NCI-H774 (cell line): ENCODE measurements at places on chromosomes 4 and X.

DNA sequence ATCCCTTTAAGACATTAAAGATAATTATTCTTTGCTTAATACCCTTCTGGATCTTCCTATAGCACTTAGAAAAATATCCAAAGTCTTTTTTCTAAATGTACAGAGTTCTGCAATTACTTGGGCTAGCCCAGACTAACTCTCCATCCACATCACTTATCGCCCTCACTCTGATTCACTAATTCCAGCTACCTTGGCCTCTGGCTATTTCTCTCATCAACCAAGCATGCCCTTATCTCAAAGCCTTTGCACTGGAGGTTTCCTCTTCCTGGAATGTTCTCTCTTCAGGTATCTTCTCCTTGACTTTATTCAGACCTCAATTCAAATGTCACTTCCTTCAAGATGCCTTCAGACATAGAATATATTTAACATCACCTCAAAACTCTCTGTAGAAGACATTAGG, 345.1 kb upstream of the SMIM31 start:
- no peak for DNase-seq

DNA sequence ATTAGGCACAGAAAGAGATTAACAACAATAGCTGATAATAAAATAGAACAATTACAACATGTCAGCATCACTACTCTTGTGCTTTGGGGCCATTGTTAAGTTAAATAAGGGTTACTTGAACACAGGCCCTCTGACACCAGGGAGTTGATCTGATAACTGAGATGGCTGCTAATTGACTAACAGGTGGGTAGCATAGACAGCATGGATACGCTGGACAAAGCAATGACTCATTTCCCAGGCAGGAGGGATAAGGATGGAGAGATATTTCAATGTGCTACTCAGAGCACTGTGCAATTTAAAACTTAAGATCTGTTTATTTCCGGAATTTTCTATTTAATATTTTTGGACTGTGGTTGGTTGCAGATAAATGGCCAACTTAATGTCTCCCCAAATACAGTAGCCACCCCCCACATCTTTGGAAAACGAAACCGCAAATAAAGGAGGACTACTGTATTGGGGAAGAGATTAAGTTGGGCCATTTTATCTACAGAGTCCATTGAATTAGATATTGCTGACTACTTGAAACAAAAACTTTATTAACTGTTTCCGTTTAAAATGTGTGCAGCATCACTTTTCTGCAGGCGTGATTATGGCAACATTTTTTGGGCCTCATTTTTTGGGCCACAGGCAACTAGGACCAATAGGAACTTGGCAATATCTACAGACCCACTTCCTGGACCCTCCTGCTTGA, 200.6 kb upstream of the KLF3 start:
- DNase-seq = no peak

DNA sequence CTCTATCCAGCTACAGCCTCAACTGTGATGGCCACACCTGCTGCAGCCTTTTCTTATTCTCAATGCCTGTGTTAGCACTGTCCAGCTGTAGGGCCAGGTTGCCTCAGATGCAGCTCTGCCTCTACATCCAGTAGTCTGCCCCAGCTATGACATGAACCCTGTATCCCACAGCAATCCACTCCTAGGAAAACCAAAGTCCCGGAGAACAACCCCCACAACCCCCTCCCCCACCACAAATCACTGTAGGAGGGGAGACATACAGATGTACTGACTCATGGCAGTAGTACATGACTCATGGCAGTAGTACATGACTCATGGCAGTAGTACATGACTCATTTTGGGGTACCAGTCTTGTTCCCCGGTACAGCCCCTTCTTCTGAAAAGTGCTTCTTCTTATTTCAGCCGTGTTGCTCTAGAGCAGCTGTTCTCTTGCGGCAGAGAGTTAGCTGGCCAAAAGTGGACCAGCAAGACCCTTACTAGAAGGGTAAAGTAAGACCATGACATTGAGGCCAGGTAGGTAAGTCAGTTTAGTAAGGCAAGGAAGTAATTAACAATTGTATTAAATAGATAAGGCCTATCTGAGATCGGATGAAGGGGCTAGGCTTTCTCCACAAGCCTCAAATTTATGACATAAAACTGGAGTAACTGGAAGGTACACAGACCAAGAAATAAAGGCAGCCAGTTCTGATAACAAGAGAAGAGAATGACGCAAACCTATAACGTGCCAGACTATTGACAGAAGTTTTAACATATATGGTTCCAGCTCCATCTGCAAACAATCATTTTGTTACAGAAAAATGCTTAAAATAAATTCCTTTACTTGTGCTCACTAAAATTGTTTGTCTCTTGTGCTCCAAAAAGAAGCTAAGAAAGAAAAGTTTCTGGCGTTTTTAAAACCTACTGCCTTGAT, 221.4 kb downstream of the TACR3 start:
- no peak for DNase-seq

- DNase-seq = no peak
Observed at GRCh38 chr4:135319685-135320084, 1118.1 kb upstream of the PABPC4L start.

GRCh38 chr4:87011340-87012034, 76.7 kb downstream of the AFF1 start:
- DNase-seq = no peak

DNA sequence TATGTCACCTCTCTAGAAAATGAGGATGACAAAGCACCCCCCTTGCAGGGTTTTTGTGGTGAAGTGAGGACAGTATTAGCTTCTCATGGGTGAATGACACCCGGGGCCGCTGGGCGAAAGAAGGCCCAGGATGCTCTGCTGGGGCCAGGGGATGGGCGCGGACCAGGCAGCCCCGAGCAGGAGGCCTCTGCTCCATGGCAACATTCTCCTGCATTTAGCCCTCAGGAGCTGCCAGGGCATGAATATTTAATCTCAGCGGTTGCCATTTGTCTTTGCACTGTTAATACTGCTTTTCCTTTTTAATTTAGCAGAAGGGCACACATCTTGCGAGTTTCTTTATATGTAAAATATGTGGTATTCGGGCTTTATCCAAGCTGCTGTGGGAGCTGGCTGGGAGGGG, 30.3 kb upstream of the PSAPL1 start:
- no peak for DNase-seq

- no peak for DNase-seq
Observed at GRCh38 chrX:29477878-29478277, 737.5 kb upstream of the MAGEB2 start.

DNA sequence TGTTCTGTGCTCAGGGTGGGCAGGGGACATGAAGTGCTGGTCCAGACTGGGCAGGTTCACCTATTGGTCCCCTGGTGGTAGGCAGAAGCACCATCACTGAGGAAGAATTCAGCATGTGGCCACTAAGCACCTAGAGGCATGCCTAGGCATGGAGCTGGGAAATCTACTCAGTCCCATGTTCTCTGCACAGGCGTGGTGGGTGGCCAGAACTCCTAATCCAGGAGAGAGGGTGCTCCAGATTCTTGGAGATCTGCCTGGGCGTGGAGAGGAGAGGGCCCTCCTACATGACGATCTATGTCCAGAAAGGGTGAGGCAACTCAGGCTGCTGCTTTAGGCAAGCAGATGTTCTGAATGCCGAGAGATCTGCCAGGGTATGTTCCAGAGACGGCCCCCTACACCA, 44.6 kb upstream of the MAGEC2 start:
- DNase-seq = no peak

DNA sequence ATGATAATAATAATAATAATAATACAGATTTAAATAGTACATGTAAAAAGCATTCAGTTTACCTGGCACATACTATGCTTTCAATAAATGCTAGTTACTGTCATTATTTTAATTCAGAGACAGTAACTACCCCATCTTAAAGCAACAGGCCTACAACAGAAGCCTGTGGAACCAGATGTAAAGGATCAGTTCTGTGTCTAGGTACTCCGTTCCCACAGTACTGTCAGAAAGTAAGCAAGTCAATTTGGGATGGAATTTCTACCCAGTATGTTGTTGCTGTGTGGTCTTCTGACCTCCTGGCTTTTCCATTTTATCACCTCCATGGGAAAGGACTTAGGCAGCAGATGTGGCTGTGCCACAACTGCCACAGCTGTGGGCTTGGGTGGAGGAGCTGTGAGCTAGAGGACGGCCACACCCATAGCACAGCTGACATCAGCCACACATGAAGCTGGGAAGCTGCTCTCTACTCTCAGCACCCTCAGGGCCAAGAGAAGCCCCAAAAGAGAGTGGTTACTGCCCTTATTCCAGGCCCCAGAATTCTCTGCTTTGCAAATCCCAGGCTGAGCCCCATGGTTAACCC, 102.8 kb downstream of the CBR4 start:
- no peak for DNase-seq

DNA sequence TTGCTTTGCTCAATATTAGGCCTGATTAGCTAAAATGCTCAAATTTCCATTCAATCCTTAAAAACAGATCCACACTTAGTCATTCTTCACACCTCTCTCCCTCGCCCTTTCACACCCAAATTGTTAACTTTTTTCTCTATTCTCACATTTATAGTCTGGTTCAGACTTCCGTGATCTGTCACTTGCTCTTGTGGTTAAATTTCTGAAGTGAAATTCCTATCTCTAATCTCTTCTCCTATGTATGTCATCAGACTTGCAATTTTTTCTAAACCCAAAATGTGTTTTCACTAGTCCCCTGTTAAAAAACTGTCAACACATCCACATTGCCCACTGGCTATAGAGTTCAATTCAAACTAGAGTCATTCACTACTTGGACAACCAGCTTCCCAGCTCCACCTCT, 63.2 kb downstream of the SNCA start:
- DNase-seq = no peak

GRCh38 chr4:1843852-1844251, 12.1 kb downstream of the LETM1 start:
- DNase-seq = no peak

- no peak for DNase-seq
Observed at GRCh38 chr4:183400035-183400434, 44.4 kb upstream of the CDKN2AIP start.

DNA sequence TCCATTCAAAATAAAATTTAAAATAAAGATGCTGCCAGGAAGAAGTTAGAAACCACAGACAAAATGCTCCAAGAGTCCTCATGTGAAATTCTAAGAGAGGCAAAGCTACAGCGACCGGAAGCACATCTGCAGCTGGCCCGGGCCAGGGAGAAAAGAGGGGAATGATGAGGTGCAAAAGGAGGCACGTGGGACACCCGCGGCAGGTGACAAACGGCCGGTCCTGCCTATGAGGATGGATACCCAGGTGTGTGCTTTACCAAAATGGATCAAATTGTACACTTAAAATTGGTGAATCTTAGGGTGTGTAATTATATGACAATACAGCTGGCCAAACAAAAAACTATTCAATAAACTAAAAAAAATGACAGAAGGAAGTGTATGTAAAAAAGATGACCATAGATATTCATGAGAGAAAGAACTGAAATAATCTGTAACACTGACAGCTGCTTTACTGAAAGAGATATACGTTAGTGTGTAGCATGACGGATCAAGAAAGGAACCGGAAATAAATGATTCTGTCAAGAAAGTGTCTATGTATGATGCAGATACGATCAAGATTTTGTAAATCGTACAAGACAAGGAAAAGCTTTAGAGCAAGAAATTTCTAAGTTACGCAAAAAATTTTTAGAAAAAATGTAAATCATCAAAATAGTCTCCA, 29.5 kb downstream of the PPP2R3B start:
- no peak for DNase-seq

DNA sequence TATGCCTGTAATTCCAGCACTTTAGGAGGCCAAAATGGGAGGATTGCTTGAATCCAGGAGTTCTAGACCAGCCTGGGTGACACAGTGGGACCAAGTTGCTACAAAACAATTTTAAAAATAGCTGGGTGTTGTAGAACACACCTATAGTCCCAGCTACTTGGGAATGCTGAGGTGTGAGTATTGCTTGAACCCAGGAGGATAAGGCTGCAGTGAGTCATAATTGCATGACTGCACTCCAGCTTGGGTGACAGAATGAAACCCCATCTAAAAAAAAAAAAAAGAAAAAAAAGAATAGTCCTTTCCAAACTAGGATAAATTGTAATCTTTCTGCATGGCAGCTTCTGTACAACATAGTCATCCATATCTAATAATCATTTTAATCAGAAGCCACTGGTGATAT, 270.1 kb upstream of the INTU start:
- no peak for DNase-seq

GRCh38 chr4:127959794-127960193, 5.2 kb downstream of the MFSD8 start:
- no peak for DNase-seq

- no peak for DNase-seq
Observed at GRCh38 chr4:85818700-85819099, 343.8 kb downstream of the ARHGAP24 start.

- no peak for DNase-seq
Observed at GRCh38 chr4:76233967-76234678, 17.4 kb upstream of the FAM47E start.

DNA sequence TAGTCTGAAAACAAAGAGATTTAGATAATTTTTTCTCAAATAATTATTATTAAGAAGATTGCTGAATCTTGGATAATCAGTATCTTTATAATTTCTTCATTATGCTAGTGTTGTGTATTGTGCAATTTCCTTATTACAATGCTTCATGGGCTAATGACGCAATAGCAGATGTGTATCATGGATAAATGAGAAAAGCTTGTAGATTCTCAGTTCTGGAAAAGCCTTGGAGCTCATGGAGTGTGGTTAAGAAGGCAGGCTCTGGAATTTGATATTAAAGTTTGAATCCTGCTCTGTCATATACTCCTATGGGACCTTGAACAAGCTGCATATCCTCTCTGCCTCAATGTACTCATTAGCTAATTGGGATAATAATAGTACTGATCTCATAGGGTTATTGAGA, 18.9 kb upstream of the CXCL8 start:
- no peak for DNase-seq

- DNase-seq = no peak
Observed at GRCh38 chrX:74220277-74220676, 83.7 kb upstream of the ZCCHC13 start.

- no peak for DNase-seq
Observed at GRCh38 chr4:52840531-52841370, 21.4 kb upstream of the RASL11B start.

DNA sequence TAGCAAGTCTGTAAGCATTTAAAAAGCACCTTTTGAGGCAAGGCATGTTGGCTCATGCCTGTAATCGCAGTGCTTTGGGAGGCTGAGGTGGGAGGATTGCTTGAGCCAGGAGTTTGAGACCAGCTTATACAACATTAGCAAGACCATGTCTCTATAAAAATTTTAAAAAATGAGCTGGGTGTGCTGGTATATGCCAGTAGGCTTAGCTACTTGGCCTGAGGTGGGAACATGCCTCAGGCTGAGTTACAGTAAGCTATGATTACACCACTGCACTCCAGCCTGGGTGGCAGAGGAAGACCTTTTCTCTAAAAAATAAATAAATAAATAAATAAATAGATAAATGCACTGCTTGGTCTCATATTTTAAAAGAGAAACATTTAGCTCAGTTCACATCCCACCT, 26.8 kb downstream of the BLTP1 start:
- DNase-seq = no peak

DNA sequence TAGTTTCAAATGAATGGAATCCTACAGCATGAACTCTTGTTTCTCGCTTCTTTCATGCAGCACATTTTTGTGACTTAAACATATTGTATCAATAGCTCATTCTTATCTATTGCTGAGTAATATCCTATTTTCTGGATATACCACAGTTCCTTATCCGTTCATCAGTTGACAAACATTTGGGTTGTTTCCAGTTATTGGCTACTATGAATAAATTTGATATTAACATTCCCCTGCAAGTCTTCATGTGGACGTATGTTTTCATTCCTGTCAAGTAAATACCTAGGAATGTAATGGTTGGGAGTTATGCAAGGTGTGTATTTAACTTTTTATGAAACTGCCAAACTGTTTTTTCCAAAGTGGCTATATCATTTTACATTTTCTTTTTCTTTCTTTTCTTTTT, 114.0 kb upstream of the SH3RF1 start:
- DNase-seq = no peak
